ENCODE measurements at places on chromosomes 1 and 21.

GRCh38 chr1:65344171-65344814 lies 35.0 kb downstream of the DNAJC6 start:
- DNase-seq = no peak

GRCh38 chr1:25117233-25117823 lies 115.0 kb downstream of the SYF2 start:
- DNase-seq = no peak

- no peak for DNase-seq
Measured at GRCh38 chr1:1307261-1307922, 338 bp downstream of the ACAP3 start.

DNA sequence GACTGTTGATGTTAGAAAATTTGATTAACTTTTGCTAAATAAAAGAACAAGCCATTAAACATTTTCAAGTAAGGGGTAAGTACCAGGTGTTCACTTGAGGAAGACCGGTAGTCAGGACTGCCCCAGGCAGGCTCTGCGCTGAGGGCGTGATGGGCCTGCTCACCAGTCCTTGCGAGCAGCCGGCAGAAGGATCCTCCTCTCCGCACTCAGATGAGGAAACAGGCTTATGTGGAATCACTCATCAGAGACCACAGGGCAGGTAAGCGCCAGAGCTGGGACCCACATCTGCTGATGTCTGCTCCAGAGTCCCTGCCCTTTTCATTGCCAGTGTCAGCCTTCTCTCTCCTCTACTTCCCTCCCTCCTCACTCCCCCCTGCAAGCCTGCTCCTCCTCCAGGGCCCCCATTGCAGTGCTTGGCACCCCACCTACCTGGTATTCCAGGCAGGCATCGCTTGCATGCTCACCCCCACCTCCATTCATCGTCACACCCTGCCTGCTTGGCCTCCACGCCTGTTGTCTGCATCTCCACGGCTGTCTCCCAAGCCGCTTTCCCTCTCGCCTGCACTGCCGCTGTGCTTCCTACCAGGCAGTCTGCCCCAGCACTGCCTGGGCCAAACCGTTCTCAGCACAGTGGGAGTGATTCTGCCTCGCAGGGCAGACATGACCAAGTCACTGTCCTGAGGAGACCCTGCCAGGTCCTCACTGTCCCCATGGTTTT lies 24.7 kb upstream of the KDM4A start:
- no peak for DNase-seq

DNA sequence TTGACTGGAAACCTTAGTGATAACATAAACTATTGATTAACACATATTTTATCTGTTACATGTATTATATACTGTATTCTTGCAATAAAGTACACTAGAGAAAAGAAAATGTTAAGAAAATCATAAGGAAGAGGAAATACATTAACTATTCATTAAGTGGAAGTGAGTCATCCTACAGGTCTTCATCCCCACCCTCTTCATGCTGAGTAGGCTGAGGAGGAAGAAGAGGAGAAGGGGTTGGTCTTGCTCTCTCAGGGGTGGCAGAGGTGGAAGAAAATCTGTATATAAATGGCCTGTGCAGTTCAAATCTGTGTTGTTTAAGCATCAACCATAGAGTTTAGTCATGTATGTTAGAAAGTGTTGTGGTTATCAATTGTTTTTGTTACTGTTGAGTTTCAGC lies 66.1 kb upstream of the CHODL start:
- DNase-seq = no peak

- DNase-seq = no peak
Measured at GRCh38 chr1:8352886-8353785, 35.2 kb downstream of the SLC45A1 start.

Data from stimulated activated CD8-positive, alpha-beta memory T cell treated with anti-CD3 and anti-CD28 coated beads, Interleukin-15, amount 100 ng/mL, for 4 hours (primary cell).